Glutamatergic neuron (in vitro differentiated cells): ENCODE measurements at places on chromosomes 1 and 21. TPM values are rescaled to one million over a fixed set of nuclear protein-coding genes. Genes with fewer than 3 reads are reported as not detected.
A peak's percentile ranks its signal among the peaks of the same experiment; 100 is the strongest.

- no peak for DNase-seq
These were observed 5.6 kb downstream of the RPS6KA1 start for GRCh38 chr1:26535201-26535600.

GRCh38 chr1:160647329-160647720, 481 bp upstream of the SLAMF1 start:
- DNase-seq, result no peak

GRCh38 chr1:160542303-160542945, 19.4 kb upstream of the SLAMF6 start:
- no peak for DNase-seq

- DNase-seq, result no peak
These were observed 71.0 kb downstream of the RD3 start for GRCh38 chr1:211420845-211421454.

DNA sequence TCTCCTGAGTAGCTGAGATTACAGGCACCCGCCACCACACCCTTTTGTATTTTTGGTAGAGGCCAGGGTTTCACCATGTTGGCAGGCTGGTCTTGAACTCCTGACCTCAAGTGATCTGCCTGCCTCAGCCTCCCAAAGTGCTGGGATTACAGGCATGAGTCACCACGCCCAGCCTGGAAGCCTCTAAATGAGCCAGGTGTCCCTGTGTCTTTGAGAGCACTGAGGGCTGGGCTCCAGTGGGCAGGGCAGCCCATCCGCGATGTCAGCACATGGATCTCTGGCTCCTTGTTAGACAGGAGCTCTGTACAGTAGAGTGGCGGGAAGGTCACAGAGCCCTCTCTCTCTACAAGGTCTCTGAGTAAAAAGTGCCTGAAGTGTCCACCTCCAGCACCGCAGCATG, 124.3 kb downstream of the PGBD5 start:
- DNase-seq, result no peak

DNA sequence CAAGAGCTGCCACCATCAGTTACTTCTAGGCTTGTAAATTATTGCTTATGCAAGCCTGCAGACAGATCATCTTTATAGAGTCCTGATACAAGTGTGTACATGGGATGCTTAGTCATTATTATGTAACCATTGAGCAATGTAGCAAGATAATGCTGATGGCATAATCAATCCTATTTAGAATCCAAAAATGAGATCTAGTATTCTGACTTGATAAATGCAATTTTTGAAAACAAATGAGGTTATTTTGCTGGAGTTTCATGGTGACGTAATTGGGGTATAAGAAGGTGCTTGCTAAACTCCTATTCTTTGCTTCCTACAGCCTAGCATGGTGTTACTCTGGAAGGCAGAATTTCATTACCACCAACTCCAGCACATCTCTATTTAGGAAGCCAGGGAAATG, 801.7 kb upstream of the PRMT6 start:
- DNase-seq, result no peak

DNA sequence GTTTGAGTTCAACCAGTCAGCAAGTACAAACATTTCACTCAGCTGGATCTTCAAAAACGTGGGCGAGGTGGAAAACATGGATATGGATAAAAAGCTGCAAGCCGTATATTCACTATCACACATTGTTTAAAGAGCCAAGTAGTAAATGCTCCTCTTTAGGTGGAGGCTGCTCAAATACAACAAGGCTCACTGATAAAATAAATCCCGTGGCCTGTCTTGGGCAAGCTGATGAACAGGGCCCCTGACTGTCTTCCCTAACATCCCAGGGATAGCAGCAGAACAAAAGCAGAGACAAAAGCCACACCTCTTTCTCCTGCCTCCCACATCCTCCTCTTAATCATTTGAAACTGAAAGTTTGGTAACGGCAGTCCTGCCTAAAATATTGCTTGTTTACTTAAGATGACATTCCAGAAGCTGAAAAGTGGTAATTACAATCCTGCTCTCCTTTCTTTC, 357.7 kb downstream of the TTLL7 start:
- DNase-seq, result no peak

GRCh38 chr1:212595787-212596714, 12.5 kb upstream of the ATF3 start:
- DNase-seq, result no peak

GRCh38 chr1:84480650-84481049, 1.6 kb downstream of the RPF1 start:
- DNase-seq, result no peak

DNA sequence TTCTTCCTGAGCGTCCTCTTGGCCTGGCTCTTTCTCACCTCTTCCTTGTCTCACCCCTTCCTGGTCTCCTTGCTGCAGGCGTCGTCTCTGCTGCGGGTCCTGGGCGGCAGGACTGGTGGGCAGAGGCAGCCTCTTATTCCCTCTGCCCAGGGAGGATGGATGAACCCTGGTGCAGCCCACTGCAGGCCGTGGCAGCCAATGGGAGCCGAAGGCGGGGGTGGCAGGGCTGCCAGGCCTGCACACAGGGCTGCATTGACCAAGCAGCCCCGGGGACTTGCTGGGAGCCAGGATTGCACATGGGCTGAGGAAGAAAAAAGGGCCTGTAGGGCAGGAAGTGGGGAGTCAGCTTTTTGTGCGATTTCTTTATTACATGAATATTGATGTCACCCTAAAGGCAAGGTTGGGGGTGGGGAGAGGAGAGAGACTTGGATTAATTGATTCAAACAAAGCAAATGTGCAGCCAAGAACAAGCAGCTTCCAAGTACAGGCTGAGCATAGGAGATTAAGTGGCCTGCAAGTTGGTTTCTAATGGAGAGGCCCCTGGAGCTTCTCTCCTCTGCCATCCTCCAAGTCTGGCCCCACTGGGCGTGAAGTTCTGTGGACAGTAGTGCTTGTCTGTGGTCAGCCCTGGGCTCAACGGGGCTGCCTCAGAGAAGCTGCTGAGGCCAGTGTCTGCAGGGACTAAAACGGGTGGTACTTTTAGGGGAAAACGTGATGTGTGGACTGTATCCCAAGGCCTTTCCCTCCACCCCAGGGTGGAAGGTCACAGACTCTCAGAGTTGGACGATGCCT, at the start of gene S100B:
TSS of gene S100B (minus strand) at position 108 of the 792 bp plus-strand sequence. CDS start 2,667 bp downstream, outside the sequence.
- DNase-seq, result peak; percentile 43

- DNase-seq, result no peak
These were observed 4.3 kb upstream of the HEYL start for GRCh38 chr1:39643705-39644104.

DNA sequence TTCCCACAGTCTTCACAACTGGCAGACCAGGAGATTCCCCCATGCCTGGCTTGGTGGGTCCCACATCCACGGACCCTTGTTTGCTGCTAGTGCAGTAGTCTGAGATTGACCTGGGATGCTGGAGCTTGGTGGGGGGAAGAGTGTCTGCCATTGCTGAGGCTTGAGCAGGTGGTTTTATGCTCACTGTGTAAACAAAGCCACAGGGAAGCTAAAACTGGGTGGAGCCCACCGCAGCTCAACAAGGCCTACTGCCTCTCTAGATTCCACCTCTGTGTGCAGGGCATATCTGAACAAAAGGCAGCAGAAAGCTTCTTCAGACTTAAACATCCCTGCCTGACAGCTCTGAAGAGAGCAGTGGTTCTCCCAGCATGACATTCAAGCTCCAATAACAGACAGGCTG, 177.3 kb upstream of the ETV3 start:
- DNase-seq, result no peak

DNA sequence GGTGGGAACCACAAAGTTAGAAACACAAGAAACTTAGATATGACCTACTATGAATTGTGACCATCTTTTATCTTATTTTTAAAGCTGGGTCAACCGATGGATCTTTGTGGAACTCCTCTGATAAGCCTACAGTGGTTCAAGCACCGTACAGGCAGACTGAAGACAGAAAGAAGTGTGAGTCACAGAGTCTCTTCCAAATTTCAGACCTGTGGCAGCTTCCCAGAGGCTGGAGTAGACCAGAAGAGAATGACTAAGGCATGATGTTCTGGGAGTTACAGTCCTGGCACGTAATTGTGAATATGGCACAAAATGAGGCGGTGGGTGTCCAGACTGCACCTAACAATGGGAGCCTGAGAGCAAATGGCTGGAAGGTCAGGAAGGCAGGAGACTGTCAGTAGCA, 70.0 kb downstream of the LMO4 start:
- no peak for DNase-seq

DNA sequence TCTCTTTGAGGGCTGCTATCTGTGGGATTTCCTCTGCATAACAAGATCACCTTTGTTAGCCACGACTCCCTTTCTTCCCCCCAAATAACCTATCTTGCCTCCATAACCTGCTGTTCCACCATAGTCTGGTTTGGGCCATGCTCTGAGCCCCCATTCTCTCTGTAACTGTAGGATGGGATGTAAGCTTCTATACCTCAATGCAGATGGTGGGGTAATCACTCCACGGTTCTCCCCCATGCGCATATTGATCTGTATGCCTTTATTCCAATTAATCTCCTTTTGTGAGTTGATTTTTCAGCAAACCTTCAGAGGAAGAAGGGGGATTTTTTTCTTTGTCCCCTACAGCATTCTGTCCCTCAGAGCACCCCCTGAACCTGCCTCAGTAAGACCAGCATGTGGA, 170.1 kb upstream of the IRF2BP2 start:
- DNase-seq, result no peak

- DNase-seq, result no peak
These were observed 6.2 kb downstream of the CCDC17 start for GRCh38 chr1:45617618-45618017.

DNA sequence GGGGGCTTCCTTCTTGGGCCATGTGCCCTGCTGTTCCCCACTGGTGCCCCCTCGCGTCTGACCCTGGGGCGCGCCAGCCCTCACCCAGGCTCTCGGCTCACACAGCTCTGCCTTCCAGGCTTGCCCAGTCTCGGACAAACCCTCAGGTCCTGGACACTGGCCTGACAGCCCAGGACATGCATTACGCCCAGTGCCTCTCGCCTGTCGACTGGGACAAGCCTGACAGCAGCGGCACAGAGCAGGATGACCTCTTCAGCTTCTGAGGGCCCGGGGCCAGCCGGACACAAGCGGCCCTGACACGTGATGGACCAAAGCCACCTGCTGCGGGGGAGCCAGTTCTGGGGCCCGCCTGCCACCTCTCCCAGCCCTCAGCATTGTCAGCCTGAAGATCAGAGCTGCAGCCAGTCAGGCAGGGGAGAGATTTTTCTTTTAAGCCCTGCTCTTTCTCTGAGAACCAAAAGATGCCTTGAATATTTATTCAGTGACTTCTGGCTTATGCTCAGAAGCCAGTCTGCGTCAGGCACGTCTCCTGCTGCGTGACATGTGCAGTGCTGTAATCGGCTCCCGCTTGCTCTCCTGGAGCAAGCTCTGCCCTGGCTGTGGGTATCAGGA, 23.4 kb downstream of the LDLRAP1 start:
- DNase-seq, result peak; percentile 48

DNA sequence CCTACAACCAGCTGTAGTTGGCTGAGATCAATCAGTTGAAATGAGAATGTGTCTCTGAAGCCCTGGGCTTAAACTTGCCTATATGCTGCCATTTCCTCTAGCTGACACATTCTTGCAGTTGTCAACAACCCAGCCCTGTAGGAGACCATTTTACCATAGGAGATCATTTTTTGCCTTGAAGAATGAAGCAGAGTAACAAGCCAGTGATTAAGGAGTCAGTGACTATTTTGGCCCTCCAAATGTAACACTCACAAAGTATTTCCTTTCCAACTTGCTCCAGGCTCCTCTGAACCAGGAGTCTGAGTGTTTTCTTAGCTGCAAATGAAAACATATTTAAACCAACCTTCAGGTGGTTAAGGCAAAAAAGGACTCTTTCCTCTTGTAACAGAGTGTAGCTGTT, 183.5 kb downstream of the ZZZ3 start:
- DNase-seq, result no peak

DNA sequence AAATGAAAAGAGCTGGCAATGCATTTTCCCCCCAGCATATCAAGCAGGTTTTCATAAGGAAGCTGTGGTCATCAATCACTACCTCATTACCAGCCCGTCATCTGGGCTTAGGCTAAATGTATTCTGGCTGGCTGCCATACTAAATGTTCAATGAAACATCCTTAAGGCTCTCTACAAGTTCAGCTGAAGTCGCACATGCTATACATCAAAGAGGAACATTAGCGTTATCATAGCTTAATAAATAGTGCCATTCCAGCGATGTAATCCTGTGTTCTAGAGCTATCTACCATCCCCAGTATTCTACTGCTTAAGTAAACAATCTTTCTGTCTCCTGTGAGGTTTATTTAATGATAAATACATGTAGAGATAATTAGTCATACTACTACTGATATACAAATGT, 288.8 kb downstream of the DPYD start:
- no peak for DNase-seq

DNA sequence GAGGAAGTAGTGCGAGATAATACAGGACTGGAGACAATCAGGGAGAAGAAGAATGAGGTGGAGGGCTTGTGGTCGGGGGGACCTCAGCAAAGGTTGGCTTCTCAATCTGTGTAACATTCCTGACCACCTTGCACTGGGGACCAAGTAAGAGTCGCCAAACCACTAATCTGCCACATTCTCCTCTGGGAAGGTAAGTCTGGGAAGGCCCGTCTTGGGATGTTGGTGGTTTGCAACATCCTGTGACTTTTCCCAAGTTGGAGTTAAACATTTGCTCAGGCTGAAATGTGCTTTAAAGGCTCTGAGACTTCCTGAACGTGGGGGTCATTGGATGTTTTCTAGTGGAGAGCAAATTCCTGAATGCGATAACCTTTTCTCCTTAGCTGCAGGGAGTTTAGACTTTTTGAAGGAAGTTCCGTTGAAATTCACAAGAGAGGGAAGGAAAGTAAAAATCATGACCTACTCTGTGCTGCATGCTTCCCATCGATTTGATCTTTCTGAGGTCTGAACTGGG, 325.9 kb downstream of the RPS6KC1 start:
- DNase-seq, result no peak

- no peak for DNase-seq
These were observed 1.1 kb upstream of the YBX1 start for GRCh38 chr1:42680921-42681683.

DNA sequence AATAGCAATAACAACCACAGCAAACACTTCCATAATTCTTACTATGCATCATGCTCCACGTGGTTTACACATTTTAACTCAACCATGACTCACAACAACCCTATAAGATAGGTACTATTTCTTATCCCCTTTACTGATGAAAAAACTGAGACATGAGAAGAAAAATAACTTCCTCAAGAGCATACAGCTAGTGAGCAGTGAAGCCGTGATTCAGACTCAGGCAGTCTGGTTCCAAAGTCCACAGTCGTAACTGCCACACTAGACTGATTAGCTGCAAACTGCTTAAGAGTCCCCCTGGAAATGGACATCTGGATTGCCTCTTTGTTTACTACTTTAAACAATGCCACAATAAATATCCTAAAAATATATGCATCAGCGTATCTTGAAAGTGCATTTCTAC, 55.7 kb downstream of the PLD5 start:
- DNase-seq, result no peak

GRCh38 chr1:53620061-53620855, 118.7 kb downstream of the GLIS1 start:
- DNase-seq, result no peak

SPRR1A gene
- total RNA-seq, result not detected

SPRR2G gene
- not detected for total RNA-seq

PKLR gene
- not detected for total RNA-seq

PTPN22 gene
- not detected for total RNA-seq

RIT1 gene
- total RNA-seq, result 35.9 TPM

NBPF20 gene
- 1.2 TPM for total RNA-seq

GJC2 gene
- total RNA-seq, result 3.0 TPM

TEDDM1 gene
- total RNA-seq, result not detected

SCP2 gene
- 57.5 TPM for total RNA-seq

HSPA6 gene
- not detected for total RNA-seq

RHD gene
- total RNA-seq, result not detected

SLC2A1 gene
- total RNA-seq, result 25.0 TPM

ZNF326 gene
- 57.8 TPM for total RNA-seq

ILDR2 gene
- total RNA-seq, result 0.56 TPM
